ENCODE measurements at places on chromosomes 11 and 22.

DNA sequence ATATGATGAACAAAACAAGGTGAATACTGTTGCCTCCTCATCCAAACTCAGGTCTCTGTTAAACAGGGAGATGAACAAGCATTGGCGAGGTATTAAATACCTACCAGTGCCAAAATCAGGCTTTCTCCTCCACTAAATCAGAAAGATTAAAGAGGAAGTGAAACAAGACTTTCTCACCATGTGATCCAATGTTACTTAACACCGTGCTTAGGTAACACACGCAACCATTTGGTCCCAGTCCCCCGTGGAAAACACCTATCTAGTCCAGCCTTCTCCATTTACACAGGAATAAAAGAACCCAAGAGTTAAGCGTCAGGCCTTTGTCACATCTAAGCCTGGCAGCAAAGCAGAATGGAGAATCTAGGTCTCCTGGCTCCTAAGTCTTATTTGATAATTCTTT lies 34.5 kb downstream of the TENM4 start:
- no peak for DNase-seq

- DNase-seq = no peak
These were observed 1127.1 kb upstream of the CNTN5 start for GRCh38 chr11:97893612-97894011.

- DNase-seq = no peak
These were observed 39.0 kb upstream of the AKIP1 start for GRCh38 chr11:8871962-8872361.

- DNase-seq = no peak
These were observed 67.1 kb downstream of the CDKN1C start for GRCh38 chr11:2818503-2818902.

DNA sequence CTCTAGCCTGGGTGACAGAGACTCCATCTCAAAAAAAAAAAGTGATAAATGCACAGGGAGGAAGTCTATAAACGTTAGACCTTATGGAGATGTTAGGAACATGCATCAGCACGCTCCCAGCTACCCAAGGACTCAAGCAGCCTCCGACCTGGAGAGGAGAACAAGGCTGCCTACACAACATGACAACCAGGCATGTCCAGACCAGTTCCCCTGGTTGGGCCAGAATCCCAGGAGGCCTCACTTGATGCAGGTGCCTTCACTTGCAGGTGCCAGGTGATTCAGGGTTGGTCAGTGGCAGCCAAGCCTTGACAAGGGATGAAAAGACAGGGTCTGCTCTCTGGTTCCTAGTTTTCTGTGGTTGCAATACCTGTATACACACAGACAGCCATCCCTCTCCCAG lies 5.9 kb downstream of the RANGAP1 start:
- DNase-seq = no peak

DNA sequence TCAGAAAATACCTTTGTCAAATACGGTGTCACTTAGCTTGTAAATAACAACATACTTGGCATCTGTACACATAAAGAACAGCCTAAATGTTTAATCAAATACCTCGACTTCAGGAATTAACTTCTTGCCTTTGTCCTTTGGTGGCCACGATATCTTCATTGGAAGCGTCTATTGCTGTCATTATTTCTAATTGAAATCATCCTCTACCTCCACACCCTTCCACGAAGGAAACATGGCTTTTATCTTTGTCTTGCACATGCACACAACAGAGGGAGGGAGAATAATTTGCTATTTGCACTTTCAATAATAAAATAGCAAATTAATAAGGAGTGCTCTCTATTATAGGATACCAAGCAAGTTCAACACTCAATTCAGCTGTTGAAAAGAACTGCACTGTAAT lies 25.8 kb upstream of the SOX6 start:
- no peak for DNase-seq

DNA sequence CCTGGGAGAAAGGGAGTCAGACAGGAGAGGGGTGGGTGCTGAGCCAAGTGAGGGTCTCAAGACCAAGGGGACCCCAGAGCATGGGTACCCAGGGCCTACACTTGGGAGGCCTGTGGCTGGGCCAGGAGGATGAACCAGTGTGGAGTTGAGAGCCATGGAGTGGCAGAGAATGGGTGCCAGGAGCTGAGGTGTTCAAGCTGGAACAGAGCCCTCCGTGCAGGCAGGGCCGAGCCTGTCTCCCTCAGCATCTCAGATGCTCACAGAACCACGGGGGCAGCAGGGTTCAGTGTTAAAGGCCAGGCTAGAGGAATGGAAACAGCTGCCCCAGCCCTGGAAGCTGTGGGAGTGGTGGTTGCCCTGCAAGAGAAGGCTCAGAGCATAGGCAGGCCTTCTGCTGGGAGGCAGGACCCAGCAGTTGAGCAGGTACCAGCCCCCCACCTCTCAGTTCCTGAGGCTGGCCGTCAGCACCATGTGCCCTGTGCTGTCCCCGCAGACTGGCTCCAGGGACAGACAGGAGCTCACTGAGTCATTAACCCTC lies 32.3 kb downstream of the RSPH14 start:
- DNase-seq = no peak

DNA sequence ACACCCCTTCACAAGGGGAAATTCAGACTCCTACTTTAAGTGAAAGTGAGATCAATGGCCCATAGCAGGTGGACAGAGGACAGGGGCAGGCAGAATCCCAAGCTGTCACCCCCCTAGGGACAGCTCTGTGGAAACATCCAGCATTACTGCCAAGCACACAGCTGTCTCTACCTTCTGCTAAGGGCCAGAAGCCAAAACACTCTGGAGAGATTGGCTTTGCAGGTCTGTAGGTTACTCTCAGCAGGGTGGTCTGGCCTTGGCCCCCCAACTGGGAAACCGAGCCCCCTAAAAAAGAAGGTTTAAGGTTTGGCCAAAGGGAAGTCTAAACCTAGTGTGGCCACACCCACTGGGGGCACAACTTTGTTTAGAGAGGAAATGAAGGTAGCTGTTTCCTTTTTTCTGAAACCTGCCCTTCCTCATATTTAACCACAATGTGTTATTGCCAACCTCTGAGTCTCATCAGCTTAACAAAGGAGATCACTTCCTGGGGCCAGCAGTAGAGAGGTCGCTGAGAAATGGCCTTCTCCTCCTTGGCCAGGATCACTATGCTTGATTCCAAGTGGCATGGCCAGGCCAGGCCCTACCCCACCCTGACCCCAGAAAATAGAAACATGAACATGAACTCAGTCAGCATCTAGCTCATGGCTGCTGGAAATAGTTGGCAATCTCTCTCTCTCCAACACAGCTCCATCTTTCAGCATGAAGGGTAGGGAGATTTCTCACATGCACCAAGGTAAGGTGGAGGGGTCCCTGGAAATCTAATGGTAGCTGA lies 25.9 kb upstream of the SCARF2 start:
- DNase-seq = no peak

Measured in renal cortical epithelial cell (primary cell).